Activated CD4-positive, alpha-beta memory T cell treated with anti-CD3 and anti-CD28 coated beads for 36 hours (primary cell): ENCODE measurements at places on chromosomes 2 and 18. TPM values are rescaled to one million over a fixed set of nuclear protein-coding genes. Genes with fewer than 3 reads are reported as not detected.
A peak's percentile ranks its signal among the peaks of the same experiment; 100 is the strongest.

- DNase-seq = peak; percentile 50
- H3K36me3 ChIP-seq = peaks cover 42% of the 10 kb centered on the region
- peaks cover 11% of the 10 kb centered on the region for H3K4me1 ChIP-seq
- H3K27me3 ChIP-seq = no peaks in the 10 kb centered on the region
Observed at GRCh38 chr2:9463698-9464034, 10.7 kb upstream of the IAH1 start.

DNA sequence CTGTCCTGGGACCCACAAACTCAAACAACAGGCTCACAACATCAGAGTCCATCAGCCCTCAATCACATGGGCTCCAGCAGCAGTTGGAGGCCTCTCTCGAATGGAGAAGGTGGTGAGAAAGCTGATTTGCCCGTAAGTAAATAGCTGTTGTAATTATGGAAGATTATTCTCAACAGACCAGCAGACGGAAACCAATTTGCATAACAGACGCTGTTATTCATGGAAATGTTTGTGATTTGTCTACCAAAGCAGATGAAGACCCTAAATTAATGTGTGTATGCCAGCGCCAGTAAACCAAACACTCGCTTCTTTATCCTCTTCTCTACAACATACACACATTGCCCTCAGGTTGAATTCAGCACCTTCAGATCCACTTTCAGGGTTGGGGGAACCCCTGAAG is 23.4 kb upstream of the GALNT14 start:
- H3K4me3 ChIP-seq = no peak overlapping the region
- H3K4me1 ChIP-seq = peaks cover 2% of the 10 kb centered on the region
- DNase-seq = no peak
- H3K36me3 ChIP-seq = no peaks in the 10 kb centered on the region

GRCh38 chr2:159891917-159892730 is 94.1 kb upstream of the CD302 start:
- peaks cover 69% of the 10 kb centered on the region for H3K4me1 ChIP-seq
- H3K4me3 ChIP-seq = no peak overlapping the region
- H3K27me3 ChIP-seq = no peaks in the 10 kb centered on the region
- H3K27ac ChIP-seq = peak overlapping the region; percentile 76
- DNase-seq = no peak

GRCh38 chr2:45840481-45840880 is 189.0 kb downstream of the PRKCE start:
- peaks cover 10% of the 10 kb centered on the region for H3K4me1 ChIP-seq
- peaks cover 1% of the 10 kb centered on the region for H3K36me3 ChIP-seq
- H3K4me3 ChIP-seq = no peak overlapping the region
- H3K27me3 ChIP-seq = no peaks in the 10 kb centered on the region
- DNase-seq = no peak
- no peak overlapping the region for H3K27ac ChIP-seq

DNA sequence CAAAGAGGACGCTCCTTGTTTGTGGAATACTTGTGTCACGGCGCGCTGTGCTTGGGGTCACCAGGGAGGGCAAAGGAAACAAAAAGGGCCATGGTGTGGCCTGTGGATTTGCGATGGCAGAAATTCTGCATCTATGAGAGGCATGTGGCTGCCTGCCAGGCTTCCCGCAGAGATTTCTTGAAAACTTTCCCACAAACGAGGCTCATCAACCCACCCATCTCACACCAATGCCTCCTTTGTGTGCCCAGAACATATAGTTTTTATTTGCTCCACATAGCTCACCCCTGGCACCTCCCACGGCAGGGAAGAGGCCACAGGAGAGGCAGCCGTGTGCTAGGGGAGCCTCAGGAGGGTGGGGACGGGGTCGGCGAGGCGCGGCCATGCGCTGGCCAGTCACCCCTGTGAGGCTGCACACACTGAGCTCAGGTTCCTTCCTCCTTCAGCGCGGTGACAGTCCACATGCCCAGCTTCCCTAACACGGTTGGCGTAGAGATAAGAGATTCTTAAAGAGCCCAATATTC is 100.3 kb downstream of the MBP start:
- no peaks in the 10 kb centered on the region for H3K27me3 ChIP-seq
- DNase-seq = no peak
- H3K4me3 ChIP-seq = no peak overlapping the region
- H3K36me3 ChIP-seq = peaks cover 20% of the 10 kb centered on the region

DNA sequence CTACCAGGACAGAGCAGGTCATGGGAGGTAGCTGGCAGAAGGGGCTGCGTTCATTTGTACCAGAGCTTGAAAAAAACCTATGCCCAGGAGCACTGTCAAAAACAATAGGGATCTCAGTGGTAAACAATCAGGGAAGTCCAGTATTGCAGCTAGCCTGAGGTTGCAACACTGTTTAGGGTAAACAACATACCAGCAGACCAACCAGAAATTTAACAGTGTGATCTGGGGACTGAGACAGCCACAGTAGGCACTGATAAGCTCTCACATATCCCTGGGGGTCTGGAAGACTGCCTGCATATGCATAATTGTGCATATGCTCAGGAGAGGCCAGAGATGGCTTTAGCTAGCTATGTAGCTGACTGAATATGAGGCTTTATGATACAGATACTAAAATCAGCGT is 12.0 kb upstream of the ZCCHC2 start:
- no peak overlapping the region for H3K27ac ChIP-seq
- no peak for DNase-seq
- H3K27me3 ChIP-seq = no peaks in the 10 kb centered on the region
- no peak overlapping the region for H3K4me3 ChIP-seq
- peaks cover 16% of the 10 kb centered on the region for H3K36me3 ChIP-seq

GRCh38 chr2:16325016-16325975 is 340.3 kb downstream of the CYRIA start:
- no peak overlapping the region for H3K4me3 ChIP-seq
- H3K36me3 ChIP-seq = no peaks in the 10 kb centered on the region
- no peaks in the 10 kb centered on the region for H3K4me1 ChIP-seq
- no peak for DNase-seq

DNA sequence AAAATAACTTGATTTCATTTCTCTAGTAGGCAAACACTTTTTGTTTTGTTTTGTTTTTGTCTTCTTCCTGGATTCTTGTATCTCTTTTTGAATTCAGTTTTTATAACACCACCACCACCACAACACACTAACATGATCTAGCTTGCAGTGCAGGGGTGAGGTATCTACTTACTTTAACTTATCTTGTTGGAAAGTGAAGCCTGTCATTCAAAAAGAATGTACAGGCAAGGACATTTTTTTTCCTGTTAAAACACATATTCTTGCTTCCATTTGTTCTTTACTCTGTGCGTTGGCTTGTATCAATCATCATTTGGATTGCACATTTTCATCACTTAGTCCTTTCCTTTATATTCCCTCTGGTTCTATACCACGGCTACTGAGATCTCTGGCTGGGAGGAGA is 824.2 kb downstream of the PLCL1 start:
- H3K4me1 ChIP-seq = no peaks in the 10 kb centered on the region
- H3K4me3 ChIP-seq = no peak overlapping the region
- DNase-seq = no peak

DNA sequence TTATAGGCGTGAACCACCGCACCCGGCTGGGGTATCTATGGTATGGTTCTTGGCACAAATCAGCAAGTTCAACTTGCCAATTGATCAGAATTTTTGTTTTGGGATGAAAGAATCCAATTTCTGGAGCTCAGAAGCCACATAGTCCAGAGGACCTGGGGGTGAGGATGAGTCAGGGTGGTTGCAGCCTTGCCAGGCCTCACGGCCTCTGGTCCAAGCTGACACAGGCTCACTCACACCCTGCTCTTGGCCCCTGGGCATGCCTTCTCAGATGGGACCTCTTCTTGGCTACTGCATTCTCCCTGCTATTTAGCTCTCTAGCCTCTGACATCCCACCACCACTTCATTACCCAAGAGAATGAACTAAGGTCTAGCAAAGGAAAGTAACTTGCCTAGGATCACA is 16.3 kb downstream of the CAPG start:
- H3K4me3 ChIP-seq = no peak overlapping the region
- DNase-seq = no peak
- peaks cover 3% of the 10 kb centered on the region for H3K36me3 ChIP-seq
- H3K4me1 ChIP-seq = peaks cover 9% of the 10 kb centered on the region

- no peak for DNase-seq
- H3K4me1 ChIP-seq = no peaks in the 10 kb centered on the region
- no peak overlapping the region for H3K4me3 ChIP-seq
- H3K36me3 ChIP-seq = peaks cover 7% of the 10 kb centered on the region
- H3K27me3 ChIP-seq = no peaks in the 10 kb centered on the region
Observed at GRCh38 chr2:11899264-11899818, 152.9 kb downstream of the LPIN1 start.

DNA sequence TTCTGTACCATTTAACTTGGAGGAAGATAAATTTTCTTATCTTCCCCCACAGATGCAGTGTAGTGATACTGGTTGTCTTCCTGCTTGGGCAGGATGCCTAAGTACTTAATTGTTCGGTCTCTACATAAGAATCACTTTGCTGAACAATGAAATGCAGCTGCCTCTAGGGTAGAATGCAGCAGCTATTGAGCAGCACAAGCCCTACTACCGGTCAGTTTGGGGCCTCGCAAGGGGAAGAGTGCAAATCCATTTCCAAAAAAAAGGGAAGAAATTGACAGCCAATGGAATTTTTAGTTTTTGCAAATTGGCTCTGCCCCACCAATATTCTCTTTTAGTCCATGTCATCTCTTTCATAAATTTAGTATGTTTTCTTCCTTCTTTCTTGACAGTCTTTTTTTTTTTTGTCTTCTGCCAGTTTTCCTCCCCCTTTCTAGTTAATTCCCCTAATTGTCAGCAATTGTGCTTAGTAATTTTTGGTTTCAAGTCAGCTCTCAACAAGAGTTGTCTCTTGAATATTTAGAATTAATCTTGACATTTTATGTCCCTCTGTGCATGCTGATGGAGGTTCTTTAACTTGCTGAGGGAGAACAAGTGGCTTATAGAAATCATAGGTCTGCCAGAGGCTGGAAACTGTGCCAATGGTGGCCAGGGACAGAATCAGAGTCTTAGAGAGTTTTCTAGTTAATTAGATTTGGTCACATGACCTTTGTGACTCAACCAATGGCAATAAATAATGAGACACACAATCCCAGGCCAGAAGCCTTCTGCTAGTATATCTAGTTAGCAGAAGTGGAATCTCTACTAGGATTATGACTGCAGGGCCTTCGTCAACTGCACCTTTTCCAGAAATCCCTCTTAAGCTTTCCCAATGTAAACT is 270.0 kb downstream of the CTNNA2 start:
- no peak for DNase-seq
- H3K27me3 ChIP-seq = no peaks in the 10 kb centered on the region
- H3K36me3 ChIP-seq = no peaks in the 10 kb centered on the region

DNA sequence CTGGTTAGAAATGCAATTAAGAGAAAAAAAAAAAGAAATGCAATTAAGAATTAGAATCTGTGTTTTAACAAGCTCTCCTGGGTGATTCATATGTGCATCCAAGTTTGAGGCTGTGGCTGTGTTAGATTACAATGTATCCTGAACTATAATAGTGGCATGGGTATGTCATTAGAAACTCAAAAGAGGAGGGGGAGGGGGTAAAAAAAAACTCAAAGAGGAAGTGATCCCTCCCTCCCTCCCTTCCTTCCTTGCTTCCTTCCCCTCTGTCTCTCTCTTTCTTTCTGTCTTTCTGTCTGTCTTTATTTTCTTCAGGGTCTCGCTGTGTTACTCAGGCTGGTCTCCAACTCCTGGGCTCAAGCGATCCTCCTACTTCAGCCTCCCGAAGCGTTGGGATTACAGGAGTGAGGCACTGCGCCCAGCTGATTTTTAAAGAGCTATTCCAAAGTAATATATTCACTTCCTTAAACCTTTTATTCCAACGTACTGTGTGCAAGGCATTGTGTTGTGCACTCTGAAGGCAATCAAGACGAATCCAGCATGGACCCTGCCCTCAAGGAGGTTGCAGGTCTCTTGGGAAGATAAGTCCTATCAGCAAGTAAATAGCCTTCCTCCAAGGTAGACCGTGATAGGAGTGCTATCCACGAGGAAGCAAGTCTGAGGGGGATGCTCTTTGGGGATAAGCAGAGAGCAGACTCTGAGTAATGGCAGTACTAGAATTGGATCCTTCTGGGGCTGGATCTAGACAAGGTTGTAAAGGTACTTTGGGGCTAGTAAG is 35.9 kb upstream of the MCFD2 start:
- DNase-seq = no peak
- no peak overlapping the region for H3K27ac ChIP-seq
- H3K4me3 ChIP-seq = no peak overlapping the region
- no peaks in the 10 kb centered on the region for H3K27me3 ChIP-seq
- H3K36me3 ChIP-seq = peaks cover 45% of the 10 kb centered on the region
- peaks cover 30% of the 10 kb centered on the region for H3K4me1 ChIP-seq

DNA sequence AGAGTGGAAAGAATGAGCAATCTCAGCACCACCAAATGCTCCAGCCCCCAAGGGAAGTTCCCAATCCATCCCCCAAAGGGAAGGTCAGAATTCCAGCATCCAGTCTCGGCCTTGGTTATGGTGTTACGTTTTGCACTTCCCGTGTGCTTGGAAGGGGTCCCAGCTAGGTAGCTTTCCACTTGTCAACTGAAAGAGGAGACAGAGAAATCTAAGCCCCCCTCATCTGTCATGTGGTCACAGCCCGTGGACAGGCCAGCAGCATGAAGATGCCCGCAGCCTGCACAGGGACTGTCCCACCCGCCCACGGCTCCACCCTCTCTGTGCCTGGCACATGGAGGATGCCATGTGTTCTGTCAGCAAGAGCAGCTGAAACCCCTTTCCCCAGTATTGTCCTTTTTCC is 32.1 kb downstream of the RHOB start:
- H3K36me3 ChIP-seq = no peaks in the 10 kb centered on the region
- DNase-seq = no peak
- no peak overlapping the region for H3K27ac ChIP-seq
- peaks cover 2% of the 10 kb centered on the region for H3K27me3 ChIP-seq
- H3K4me1 ChIP-seq = no peaks in the 10 kb centered on the region

GRCh38 chr2:128420131-128420530 is 101.5 kb upstream of the HS6ST1 start:
- DNase-seq = no peak
- no peaks in the 10 kb centered on the region for H3K4me1 ChIP-seq

DNA sequence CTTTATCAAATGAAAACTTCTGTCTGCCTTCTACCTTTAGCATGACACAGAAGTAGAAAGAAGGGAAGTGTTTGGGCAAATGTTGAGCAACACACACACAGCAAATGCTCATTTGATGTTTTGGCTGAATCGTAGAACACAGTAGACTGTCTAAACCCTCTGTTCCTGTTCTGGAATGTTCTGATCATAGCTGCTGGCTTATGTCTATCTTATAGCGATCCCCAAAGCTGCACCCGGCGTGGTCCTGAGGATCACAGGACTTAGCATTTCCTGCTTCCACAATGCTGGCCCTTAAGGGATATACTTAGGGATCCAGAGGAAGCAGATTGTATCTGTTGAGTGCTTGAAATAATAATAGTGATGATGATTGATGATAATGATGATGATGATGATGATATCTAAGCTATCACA is 15.2 kb downstream of the GNLY start:
- H3K27me3 ChIP-seq = peaks cover 4% of the 10 kb centered on the region
- no peak for DNase-seq
- no peak overlapping the region for H3K27ac ChIP-seq
- peaks cover 15% of the 10 kb centered on the region for H3K4me1 ChIP-seq
- H3K4me3 ChIP-seq = no peak overlapping the region
- no peaks in the 10 kb centered on the region for H3K36me3 ChIP-seq

GRCh38 chr2:207477896-207478295 is 51.9 kb upstream of the CREB1 start:
- no peaks in the 10 kb centered on the region for H3K27me3 ChIP-seq
- DNase-seq = no peak
- no peak overlapping the region for H3K27ac ChIP-seq

Gene MATN3
- not detected for total RNA-seq

Gene ALK
- total RNA-seq = not detected

Gene RGPD4
- 0.05 TPM for total RNA-seq

Gene EN1
- not detected for total RNA-seq

Gene ATP8B1
- not detected for total RNA-seq
